H1 (cell line): ENCODE measurements at places on chromosomes 5 and 9. TPM values are rescaled to one million over a fixed set of nuclear protein-coding genes. Genes with fewer than 3 reads are reported as not detected.

The PCDHA10 gene
- total RNA-seq, result 5.4 and 5.5 TPM in 2 replicates

The LYRM7 gene
- 10.6 and 12.6 TPM in 2 replicates for total RNA-seq

The F12 gene
- 5.4 and 6.5 TPM in 2 replicates for total RNA-seq

The BICD2 gene
- 22.8 and 22.9 TPM in 2 replicates for total RNA-seq

The EIF4EBP3 gene
- 8.9 and 11.7 TPM in 2 replicates for total RNA-seq

The NR3C1 gene
- 5.4 and 7.7 TPM in 2 replicates for total RNA-seq

DNA sequence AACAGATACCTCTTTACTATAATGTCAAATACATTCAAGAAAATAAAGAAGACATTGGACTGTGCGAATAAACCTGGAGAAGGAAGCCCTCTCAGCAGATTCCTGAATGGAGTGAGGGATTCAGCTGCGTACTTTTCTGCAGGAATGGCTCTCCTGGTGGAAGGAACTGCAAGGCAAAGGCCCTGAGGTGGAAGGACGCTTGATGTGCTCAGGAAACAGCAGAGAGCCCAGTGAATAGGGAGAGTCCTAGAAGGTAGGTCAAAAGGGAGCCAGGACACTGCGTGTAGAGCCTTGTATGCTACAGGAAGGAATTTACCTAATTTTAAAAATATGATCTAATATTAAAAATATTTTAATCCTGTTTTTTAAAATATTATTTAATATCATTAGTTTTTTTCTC is 68.5 kb upstream of the TTC23L start:
- DNase-seq, result no peak

DNA sequence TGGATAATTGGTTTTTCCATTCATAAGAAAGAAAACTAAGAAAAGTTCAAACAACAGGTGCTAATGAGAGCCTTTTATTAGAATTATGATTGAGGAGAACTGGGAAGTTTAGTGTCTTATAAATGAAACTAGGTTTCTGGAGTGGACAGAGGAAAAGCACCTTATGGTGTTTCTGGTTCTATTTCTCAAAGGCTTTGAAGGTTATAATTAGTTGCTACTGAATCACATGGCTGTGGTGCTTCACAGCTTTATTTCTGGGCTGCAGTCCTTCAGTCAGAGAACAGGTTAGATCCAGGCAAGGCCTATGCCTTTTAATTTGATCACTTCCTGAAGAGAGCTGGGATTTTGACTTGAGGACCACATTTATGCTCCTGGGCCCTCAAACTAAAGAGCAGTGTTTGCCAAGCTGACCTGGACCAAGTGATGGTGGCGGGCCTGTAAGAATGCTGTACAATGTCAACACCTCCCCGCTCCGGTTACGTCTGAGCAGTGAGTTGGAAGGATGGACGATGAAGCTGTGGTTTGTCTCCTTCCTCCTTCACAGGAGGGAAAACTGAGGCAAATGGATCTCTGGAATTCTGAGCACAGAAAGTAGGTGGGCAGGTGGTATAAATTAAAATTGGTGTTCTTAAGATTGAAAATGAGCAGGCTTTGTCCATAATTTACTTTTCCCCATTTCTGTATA is 56.0 kb downstream of the ZNF462 start:
- no peak for DNase-seq

DNA sequence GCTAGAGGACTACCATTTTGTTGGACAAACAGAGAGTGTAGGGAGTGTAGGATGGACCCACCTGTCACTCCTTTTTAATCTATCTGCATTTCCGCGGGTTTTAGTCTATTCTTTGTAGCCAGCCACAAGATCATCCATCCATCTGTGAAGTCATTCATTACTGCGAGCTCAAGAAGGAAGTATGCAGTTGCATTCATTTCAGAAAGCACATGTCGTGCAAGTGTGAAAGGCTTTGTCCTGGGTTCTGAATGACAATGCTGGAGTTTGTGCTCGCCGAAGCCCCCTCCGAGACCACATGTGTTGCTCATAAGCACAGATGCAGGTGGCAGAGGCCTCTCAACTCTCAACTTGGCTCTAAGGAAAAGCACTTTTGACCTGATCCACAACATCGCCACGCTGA is 70.3 kb upstream of the BASP1 start:
- no peak for DNase-seq

GRCh38 chr5:65047225-65047624 is 278.5 kb downstream of the CWC27 start:
- no peak for DNase-seq

DNA sequence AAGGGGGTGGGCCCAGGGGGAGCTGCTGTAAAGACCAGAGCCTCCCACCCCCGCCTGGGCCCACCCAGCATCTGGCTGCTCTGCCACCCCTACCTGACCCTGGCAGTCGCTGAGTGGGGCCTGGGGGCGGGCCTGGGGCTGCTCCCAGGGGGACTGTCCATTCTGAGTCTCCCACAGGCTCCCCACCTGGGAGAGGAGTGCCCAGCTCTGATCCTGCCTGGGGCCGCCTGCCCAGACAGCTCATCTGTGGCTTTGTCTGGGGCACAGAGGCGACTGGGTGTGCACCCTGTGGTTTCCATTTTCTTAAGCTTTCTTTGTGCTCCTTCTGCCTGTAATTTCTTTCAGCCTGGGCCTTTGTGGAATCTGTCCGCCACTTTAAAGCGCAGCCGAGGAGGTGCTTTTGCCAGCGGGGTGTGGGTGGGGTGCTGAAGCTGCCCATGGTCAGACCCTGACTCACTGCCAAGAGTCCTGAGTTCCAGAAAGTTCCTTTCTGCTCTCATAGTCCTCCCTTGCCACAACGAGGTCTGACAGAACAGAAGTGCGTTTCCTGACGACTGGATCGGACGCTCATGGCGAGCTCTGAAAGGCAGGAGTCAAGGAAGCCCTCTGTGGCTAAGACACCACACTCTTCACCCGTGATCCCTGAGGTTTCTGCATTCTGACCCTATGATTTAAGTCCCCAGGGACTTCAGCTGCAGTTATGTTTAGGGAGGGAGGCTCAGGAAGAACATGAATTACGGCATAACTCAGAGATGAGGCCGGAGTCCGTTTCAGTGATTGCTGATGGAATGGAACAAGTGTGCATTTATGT is 225.0 kb downstream of the FANCC start:
- no peak for DNase-seq

- DNase-seq, result no peak
These were observed 44.3 kb upstream of the TYRP1 start for GRCh38 chr9:12648925-12649324.

DNA sequence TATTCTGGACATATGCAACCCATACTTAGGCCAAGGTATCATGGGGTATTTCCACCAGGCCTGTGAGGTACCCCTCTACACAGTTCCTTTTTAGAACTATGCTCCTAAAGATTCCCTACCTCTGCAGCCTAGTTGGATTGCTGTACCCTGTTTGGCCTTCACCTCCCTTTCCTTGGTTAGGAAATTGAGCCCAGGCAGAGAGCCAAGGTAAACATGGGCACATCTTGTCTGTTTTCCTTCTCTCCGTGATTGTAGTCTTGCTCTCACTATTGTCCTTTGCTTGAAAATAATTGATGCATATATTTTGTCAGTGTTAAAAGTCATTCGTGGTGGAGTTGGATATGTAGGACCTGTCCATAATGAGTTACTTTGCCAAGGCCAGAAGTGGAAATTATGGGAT is 26.7 kb downstream of the BDP1 start:
- DNase-seq, result no peak

DNA sequence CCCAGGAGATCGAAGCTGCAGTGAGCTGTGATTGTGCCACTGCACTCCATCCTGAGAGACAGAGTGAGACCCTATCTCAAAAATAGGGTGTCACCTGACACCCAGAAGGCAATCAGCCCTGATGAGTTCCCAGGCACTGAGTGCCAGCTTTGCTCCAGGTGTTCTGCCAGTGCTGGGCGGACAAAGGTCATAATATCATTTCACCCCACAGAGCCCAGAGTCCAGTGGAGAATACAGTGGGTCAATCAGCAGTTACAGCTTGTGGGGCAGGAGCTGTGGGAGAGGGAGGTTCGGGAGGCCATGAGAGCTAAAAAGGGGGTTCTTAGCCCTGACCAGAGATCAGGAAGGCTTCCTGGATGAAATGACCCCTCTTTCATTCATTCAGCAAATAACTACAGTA is 24.4 kb upstream of the SH3RF2 start:
- no peak for DNase-seq
